ENCODE measurements at places on chromosomes 4 and X.

DNA sequence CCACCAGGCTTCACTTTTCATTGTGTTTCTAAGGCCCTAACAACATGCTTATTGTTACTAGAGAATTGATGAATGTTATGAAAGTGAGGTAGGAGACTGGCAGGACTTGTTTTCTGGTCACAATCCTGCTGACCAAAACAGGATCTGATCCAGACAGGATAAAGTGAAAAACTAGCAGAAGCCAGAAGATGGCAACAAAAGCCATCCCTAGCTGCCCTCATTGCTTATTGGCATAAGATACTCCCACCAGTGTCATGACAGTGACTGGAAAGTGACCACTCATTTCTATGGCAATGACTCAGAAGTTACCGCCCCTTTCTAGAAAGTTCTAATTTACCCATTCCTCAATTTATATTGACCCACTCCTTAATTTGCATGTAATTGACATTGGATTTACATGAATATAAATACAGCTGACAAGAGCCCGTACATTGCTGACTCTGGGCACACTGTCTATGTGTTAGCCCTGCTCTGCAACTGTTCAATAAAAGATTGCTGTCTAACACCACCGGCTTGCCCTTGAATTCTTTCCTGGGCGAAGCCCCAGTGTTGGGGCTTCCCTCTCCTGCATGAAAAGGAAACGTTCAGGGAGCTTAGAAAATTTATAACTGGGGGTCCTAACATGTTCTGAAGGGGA lies 30.0 kb upstream of the FGG start:
- no peak for DNase-seq

- DNase-seq: no peak
Observed at GRCh38 chr4:148831945-148832344, 389.7 kb upstream of the NR3C2 start.

GRCh38 chrX:41733939-41734338 lies 10.0 kb downstream of the GPR82 start:
- DNase-seq: no peak

GRCh38 chr4:16450724-16451123 lies 224.5 kb upstream of the TAPT1 start:
- DNase-seq: no peak

GRCh38 chrX:115266300-115266699 lies 23.2 kb upstream of the LUZP4 start:
- no peak for DNase-seq

GRCh38 chrX:22078117-22078516 lies 46.0 kb downstream of the PHEX start:
- DNase-seq: no peak

Measured in NCI-H2029 treated with DMSO at 0.1 percent for 48 hours (cell line).